ENCODE measurements at places on chromosomes 5 and 9.
A peak's percentile ranks its signal among the peaks of the same experiment; 100 is the strongest.

GRCh38 chr5:39648848-39649227 lies 224.1 kb upstream of the DAB2 start:
- no peak for DNase-seq

DNA sequence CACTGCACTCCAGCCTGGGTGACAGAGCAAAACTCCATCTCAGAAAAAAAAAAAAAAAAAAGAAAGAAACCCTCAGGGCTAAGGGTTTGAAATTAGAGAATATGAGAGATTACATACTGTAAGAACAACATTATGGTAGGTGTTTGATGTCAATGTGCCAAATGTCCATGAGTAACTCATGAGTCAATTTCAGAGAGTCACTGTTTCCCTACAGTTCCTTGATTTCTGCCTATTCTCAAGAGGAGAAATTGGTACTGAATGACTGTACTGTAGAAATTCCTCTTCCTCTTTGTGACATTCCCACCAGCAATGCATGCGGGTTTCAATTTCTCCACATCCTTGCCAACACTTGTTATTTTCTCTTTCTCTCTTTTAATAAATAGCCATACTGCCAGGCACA lies 35.2 kb downstream of the MARVELD2 start:
- no peak for DNase-seq

DNA sequence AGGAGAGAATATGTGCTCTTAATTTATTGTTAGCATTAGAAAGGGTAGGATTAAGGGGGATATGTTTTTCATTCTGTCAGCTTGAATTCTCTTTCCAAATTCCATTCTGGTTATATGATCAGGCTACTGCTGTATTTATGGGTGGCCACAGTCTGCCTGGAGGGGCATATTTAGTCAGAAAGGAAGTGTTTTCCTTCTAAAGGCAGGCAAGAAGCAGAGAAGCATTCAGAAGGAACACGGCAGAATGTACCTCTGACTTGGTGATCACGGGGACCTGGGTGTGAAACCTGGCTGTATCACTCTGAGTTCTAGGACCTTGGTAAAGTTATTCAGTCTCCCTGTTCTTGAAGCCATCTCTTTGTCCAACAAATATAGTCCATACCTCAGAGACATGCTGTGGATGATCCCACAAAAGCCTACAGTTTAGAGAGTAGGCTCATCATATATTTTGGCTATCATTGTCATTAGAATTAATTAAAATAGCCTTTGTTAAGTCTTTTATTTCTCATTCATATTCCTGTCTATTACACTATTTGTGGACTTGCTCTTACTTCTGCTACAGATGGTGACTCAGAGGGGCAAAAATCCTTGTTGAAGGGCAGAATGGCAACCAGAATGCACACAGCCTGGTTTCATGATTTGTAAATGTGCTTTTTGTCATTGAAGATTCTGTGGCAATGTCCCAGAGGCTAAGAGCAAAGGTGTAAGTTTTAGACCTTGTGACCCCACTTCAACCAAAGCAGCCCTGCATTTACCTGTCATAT lies 2.7 kb downstream of the TNC start:
- DNase-seq: no peak

GRCh38 chr5:144581044-144581443 lies 410.4 kb downstream of the KCTD16 start:
- DNase-seq: no peak

- no peak for DNase-seq
Measured at GRCh38 chr5:137596941-137597340, 97.8 kb upstream of the SPOCK1 start.

GRCh38 chr5:81214848-81215247 lies 18.3 kb upstream of the CKMT2 start:
- DNase-seq: no peak

DNA sequence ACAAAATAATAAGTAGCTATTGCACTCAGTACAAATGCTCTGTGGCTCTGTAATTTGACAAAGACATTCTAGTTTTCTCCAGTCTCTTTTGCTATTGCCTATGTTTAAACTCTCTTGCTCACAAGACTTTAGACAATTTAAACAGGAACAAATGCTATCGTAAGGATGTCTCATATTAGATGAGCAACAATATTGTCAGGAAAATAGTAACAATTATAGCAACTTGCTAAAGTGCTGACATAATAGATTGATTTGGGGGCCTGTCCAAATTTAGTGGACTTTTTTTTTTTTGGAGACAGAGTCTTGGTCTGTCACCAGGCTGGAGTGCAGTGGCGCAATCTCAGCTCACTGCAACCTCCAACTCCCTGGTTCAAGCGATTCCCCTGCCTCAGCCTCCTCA lies 11.8 kb downstream of the KIF2A start:
- DNase-seq: no peak

- no peak for DNase-seq
Measured at GRCh38 chr5:138554143-138554542, 11.1 kb upstream of the ETF1 start.

- DNase-seq: no peak
Measured at GRCh38 chr9:21519855-21520434, 37.8 kb upstream of the IFNE start.

- peak; percentile 63 for DNase-seq
Measured at GRCh38 chr9:112332977-112333638, at the start of gene PTBP3. Gene PTBP3 (minus strand): TSS chr9:112333619. CDS start chr9:112297865, 35,754 bp downstream.
